AG08395 (cell line): ENCODE measurements at places on chromosomes 7 and 10.
A peak's percentile ranks its signal among the peaks of the same experiment; 100 is the strongest.

DNA sequence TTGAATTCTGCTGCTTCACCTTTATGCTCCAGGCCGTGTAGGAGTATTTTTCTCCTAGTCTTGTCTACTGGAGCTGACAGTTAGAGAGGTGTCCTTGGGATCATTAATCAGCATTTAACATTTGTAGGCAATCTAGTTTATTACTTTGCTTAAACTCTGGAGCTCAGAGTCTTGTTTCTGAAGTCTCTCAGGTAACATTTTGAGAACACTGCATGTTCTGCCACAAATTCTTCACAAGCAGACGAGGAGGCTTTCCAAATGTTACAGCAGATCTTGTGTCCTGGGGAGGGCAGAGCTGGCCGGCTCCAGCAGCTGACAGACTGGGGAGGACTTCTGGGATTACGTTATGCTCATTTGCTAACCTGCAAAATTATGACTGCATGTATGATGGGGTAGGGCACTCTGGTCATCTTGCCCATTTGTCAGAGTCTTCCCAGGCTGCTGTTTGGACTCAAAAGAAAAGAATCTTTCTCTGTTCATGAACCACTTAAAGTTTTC lies 50.5 kb downstream of the GALNT17 start:
- DNase-seq: no peak

DNA sequence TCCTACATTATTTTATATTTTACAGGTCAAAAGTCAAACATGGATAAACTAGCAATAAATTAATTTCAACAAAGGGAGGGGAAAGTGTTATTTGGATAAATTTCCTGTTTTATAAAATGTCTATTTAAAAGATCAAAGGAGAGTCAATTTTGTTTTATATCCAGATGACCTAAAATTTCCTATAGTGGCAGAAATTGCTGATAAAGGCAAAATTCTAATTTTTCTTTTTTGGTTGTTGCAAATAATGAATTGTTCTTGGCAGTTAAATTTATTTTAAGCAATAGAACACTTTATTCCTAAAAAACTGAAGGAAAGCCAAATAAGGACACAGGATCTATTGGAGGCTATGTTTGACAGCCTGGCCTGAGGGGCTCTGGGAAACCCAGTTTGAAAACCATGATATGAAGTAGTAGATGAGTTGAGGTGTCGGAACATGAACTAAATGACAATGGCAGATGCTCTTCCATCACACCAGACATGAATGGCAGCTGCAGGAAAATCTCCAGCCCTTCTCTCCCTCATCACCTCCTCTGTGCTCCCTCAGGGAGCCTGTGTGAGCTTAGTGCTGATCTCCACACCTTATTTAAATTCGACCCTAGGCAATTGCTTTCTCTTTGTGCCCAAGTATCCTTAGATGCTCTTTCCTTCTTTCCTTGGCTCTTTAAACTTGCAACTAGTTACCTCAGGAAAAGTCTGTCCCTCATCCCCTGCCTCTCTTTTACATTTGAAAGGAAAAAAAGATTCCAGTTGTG lies 395.0 kb downstream of the THSD7A start:
- no peak for DNase-seq

- DNase-seq: no peak
Measured at GRCh38 chr7:3561932-3562331, 260.9 kb downstream of the SDK1 start.

GRCh38 chr10:79498291-79498829 lies 14.0 kb upstream of the EIF5AL1 start:
- no peak for DNase-seq

DNA sequence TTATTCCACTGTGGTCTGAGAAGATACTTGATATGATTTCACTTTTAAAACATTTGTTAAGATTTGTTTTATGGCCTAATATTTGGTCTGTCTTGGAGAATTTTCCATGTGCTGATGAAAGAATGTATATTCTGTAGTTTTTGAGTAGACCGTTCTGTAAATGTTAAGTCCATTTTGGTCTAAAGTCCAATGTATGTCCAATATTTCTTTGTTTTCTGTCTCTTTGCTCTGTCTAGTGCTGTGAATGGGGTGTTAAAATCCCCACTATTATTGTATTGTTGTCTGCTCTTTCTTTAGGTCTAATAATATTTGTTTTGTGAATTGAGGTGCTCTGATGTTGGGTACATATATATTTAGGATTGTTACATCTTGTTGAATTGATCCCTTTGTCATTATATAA lies 31.3 kb downstream of the DNAJC9 start:
- DNase-seq: no peak

DNA sequence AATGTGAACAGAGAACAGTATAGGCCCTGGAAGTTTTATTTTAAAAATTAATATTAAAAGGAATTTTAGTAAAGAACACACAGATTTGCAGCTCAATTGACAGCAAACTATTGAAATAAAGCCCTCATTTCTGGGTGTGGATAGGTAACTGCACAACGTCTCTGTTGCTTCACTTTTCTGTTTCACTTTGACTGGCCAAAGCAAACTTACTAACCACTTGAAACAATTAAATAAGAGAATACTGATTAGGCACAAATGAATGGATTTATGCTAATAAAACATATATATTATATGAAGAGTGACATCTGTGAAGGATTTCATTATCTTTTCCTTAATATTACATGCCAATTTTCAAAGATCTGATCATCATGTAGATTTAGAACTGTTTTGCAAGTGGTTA lies 11.9 kb downstream of the ZNF804B start:
- DNase-seq: no peak

DNA sequence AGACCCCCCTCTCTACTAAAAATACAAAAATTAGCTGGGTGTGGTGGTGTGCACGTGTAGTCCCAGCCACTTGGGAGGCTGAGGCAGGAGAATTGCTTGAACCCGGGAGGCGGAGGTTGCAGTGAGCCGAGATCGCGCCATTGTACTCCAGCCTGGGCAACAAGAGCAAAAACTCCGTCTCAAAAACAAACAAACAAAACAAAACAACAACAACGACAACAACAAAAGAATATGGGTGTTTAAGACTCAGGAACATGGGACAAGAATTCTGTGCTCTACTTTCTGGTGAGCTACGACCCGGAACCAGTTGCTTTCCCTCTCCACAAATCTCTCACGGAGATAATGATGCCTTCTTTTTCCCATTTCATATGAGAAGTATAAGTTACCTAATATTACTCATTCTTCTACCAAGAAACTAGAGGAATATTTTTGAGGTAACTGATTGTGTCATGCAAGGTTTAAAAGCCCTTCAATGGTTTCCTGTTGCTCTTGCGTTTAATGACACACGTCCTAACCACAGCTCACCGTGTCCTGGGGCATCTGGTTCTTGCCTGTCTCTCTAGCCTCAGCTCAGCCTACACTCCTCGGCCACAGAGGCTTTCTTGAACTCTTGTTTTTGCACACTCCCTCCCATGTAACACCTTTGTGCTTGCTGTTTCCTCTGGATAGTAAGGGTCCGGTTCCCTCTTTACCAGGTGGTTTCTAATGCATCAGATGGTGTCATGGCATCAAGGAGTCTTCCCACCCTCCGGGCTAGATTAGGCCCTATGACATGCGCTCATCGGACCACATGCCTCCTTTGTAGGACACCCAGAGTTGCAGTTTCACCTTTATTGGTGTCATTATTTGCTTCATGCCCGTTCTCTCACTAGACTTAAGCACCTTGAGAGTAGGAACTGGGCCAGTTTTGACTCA lies 67.5 kb downstream of the PFKFB3 start:
- DNase-seq: no peak

DNA sequence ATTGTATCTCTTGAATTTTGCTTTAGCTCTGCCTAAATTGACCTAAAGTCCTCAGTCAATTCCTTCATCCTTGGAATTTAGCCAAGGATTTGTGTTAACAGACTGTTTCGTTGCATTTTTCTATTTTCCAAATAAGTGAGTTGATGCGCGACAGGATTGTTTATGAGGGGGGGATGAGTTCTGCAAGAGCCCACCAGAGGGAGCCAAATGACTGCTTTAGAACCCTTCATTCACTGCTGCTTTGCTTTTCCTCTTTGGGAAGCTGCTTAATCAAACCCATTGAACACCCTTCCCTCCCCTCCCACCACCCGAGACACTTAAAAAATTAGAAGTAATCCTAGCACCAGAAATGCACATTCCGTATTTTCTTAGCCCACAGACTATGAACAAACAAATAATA lies 33.7 kb upstream of the PTF1A start:
- peak; percentile 79 for DNase-seq

DNA sequence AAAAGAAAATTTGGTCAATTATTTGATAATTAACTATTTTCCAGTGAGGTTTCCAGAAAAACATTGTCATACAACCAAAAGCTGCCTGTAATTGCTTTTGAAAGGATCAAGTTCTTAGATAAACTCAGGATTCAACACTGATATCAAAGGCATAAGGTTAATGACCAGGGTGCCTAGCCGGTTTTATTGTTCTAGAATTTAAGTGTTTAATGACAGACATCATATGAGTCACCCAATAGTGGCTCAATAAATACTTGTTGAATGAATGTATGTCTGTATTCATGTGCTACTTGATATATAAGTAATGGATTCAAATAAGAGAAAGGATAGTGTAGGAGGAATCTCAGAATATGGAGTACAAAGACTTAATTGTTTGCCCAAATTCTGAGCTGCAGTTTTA lies 196.1 kb upstream of the LRGUK start:
- DNase-seq: no peak

DNA sequence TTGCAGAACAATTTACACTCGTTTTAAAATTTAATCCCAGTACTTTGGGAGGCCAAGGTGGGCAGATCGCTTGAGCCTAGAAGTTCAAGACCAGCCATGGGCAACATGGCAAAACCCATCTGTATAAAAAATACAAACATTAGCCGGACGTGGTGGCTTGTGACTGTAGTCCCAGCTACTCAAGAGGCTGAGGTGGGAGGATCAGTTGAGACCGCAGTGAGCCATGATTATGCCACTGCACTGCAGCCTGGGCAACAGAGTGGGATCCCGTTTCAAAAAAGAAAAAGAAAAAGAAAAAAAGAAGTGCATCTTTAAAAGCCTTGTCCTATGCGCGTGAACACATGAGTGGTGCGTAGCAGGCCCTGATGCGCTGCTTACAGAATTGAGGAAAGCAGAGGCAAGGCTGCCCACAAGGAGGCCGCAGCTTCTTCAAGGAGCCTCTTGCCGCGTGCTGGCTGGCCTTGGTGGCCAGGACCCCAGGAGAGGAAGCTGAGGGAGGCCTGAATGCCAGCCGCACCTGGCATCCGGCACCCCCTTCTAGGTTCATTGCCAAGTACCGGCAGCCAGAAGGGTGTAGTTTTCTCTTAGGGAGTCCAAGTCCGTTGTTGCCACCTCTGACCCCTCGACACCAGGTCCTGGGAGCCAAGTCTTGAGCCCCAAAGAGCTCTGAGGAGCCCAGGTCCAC lies 124.5 kb downstream of the UBE2H start:
- no peak for DNase-seq

GRCh38 chr7:116984917-116985316 lies 31.6 kb downstream of the ST7 start:
- peak; percentile 45 for DNase-seq

DNA sequence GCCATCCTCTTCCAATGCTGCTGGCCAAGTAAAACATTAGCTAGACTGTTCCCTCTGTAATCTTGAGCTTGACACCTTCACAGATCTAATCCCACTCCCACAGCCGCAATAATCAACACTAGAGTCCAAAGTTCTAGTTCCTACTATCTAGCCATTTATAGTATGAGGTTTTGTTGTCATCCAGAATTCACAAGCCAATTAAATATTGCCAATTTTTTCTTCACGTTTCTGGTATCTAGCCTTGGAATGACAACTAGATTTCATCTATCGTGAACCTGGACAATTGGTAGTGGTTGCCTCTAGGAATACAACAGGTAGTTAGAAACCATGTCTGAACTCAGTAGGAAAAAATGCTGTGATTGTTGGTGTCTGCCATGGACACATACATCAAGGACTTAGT lies 10.4 kb downstream of the WASL start:
- no peak for DNase-seq

- no peak for DNase-seq
Measured at GRCh38 chr7:142381727-142382390, 124.0 kb upstream of the PRSS58 start.

DNA sequence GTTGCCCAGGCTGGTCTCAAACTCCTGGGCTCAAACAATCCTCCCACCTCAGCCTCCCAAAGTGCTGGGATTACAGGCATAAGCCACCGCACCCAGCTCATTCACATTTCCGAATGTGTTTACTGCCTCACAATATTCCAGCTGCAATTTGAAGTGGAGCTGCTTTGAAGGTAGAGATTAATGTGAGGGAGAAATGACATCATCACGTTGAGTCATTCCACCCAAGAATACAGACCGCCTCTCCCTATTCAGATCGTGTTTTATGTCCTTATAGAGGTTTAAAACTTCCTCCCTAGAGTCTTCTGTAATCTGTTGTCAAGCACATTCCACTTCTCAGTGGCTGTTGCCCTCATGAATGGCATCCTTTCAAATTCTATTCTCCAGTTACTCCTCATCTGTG lies 100.4 kb upstream of the PDGFA start:
- DNase-seq: peak; percentile 36

- DNase-seq: no peak
Measured at GRCh38 chr7:98368716-98369115, 32.2 kb downstream of the BAIAP2L1 start.

- no peak for DNase-seq
Measured at GRCh38 chr10:31126593-31126992, 94.9 kb upstream of the ZNF438 start.

DNA sequence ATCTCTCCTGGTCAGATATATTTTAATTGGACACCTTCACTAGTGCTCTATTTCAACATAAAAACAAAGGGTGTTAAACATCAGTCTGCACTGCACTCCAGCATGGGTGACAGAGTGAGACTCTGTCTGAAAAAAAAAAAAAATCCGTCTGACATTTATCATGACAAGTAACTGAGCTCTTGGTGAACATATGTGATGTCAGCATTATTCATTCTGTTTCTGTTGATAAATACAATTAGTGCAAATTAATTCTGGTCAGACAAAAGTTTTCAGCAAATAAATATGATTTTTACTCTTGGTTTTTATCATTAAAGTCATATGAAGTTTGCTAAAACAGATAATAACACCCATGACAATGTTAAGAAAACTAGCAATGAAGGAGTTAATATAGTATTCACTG lies 692.8 kb upstream of the GRM3 start:
- DNase-seq: no peak

DNA sequence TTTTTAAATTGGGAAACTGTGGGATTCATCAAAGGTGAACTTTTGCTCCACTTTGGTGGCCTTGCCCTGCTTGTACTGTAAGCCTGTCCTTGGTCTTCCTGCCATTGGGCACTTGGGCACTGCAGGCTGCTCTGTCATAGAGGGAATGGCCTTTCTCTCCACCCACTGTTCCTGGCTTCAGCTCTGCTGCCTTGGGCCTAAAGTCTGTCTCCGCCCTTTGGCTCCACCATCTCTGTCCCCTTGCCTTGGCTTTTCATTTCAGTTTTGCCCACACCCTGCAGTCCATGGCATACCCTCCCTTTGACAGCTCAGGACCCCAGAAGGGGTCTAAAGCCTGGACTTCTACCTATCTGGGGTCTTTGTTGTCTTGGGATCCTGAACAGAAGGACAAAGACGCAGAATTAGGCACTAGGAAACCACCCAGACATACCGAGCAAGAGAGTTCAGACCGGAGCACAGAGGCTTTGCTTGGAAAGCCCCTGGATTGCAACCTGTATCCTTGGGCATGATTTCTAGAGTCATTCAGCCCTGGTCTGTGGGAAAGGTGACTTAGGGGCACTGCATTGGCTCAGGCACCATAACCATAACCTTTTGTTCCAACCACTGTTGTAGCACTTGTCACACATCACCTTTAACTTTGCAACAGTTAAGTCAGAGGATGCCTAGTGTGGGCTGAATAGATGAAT lies 5.2 kb upstream of the ARHGAP22 start:
- no peak for DNase-seq
